ENCODE measurements at places on chromosomes 16 and 17.

DNA sequence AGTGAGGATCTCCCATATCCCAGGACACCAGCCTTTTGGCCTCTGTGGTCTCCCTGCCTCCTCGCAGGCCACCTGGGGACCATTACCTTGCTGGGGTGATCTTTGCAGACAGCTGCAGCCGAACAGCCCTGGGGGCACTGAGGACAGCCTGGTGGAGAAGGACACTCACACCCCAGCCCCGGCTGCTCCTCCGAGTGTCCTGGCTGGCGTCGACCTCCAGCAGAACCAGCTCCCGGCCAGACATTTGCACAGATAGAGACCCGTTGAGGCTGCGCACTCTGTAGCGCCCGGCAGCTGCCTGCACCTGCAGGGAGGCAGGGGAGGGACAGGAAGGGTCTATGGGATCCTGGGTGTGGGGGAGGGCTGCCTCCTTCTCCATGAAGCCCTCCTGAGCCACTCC, 90.3 kb downstream of the RMI2 start:
- DNase-seq, result no peak

DNA sequence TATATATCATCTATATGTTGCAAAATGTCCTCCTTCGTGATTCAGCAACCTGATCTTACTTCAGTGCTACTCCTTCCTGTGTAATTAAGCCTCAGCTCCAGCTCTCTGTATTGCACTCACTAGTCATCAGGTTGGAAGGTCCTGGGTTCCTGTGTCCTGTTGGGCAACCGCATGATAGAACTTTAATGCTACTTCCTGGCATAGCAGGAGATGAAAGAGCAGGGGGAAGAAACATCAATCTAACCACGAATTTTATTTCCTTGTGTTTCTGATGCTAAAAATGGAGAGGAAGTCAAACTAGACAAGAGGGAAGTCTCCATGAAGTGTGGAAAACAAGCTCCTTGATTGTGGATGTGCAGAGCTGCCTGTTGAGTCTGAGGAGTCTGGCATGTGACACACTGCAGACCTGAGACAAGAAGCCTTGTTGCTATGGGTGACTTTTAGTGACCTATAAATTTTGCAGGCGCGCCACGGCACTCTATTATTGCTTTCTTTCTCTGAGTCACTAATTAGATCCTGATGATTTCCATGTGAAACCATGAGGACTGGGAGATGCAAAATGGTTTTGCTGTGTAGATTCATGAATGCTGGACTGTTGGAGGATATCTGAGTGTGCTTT, 25.6 kb downstream of the IGSF6 start:
- no peak for DNase-seq

- DNase-seq, result no peak
These were observed 258.8 kb downstream of the IRF8 start for GRCh38 chr16:86157616-86158247.

DNA sequence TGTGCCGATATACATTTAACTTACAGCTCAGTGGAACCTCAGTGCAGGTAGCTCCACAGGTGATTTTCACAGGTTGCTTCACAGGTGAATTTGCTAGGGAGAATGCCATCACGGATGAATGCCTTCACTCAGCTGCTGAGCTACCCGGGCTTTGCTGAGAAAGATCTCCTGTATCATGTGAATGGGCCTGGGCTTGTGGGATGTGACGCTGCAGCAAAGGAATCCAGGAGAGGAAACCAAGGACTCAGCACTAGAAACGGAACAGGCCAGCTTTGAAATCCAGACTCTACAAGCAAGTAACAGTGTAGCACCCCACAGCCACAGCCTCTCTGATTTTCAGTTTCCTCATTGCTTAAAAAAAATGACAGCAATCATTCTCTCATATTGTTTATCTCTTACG, 271.4 kb upstream of the MAF start:
- no peak for DNase-seq

GRCh38 chr17:57270801-57271245, 14.5 kb downstream of the MSI2 start:
- no peak for DNase-seq

DNA sequence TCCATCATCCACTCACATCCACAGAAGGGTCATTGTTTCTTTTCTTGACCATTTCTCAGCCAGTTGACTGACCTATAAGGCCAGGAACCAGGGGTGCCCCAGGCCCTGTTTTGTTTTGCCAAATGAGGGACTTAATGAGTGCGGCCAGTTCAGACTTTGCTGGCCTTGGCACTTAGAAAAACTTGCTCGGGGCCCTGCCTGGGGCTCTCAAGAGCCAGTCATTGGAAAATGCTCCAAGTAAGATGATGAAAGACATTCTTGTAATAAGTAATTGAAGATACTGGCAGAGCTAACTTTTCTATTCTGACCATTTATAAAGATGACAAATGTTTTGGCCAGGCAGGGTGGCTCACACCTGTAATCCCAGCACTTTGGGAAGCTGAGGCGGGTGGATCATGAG, 29.0 kb upstream of the CLEC18B start:
- no peak for DNase-seq

- no peak for DNase-seq
These were observed 14.5 kb downstream of the ALDH3A2 start for GRCh38 chr17:19663097-19663496.
